ENCODE measurements at places on chromosomes 1 and 21.

- peak; percentile 71 for DNase-seq
Observed at GRCh38 chr1:118945489-118945888, 42.7 kb downstream of the TBX15 start.

DNA sequence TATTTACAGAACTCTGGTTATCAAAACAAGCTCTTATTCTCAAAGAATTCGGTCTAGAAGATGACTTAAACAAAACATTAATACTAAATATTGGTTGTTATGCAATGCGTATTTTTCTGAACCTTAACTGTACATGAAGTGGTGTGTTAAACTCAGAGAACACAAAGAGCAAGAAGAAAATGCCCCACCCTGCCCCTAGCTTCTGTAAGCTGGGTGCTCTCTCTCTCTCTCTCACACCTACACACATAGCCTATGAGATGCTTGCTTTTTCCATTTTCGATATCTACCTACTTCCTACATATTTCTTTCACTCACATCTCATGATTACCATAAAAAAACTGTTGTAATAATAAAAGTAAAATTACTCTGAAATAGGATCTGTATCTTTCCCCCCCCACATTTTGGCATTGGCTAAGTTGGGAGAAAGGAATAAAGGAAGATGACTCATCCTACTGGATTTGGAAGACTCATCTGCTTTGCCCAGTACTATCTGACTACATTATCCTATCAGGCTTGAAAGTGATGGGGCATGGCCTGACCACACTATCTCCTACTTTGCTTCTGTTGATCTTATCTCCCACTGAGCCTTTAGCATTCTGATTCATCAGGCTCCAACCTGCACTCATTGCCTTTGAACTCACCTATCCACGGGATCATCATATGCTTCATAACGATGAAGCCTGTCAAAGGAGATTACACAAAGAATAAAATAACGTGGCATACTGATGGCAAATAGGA, 2.9 kb downstream of the CRYZ start:
- DNase-seq: peak; percentile 80

DNA sequence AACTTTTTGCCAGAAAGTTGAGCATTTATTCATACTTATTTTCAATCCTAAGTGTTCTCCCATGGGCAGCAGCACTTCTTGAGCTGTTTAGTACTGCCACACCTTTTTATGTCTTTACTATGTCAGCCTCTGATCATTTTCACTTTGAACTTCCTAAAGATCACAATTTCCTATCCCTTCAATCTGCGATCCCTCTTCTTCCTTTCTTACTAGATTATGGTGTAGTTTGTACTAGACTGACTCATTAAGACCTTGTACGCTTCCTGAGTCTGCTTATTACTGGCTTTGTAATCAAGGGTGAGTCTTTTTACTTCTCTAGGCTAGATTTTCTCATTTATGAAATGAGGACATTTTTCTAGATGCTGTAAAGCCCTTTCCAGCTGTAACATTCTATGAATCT, 55.1 kb downstream of the LRIG2 start:
- DNase-seq: no peak

- no peak for DNase-seq
Observed at GRCh38 chr1:175564119-175564518, 179.3 kb downstream of the TNR start.

Measured in EL (cell line).